Fibroblast of skin of right quadriceps (primary cell): ENCODE measurements at places on chromosomes 13 and 19.
A peak's percentile ranks its signal among the peaks of the same experiment; 100 is the strongest.

GRCh38 chr13:29422015-29422414 is 173.5 kb downstream of the SLC7A1 start:
- no peak for DNase-seq

DNA sequence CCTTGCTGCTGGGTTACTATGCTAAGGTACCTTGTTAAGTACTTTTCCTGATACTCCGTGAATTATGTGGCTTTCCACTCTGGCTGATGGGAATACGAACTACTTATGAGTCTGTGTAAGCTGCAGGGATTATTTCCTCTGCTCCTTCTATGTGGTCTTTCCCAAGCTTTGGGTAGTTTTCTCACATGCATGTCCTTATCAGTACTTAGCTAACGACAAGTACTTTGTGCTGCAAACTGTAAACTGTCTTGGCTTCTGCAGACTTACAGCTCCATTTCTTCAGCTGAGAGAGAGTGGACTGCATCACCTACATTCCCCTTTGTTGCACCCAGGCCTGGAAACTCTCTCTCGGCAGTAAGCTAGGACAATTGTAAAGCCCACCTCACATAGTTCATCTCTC is 76.6 kb downstream of the FGF9 start:
- DNase-seq, result no peak

DNA sequence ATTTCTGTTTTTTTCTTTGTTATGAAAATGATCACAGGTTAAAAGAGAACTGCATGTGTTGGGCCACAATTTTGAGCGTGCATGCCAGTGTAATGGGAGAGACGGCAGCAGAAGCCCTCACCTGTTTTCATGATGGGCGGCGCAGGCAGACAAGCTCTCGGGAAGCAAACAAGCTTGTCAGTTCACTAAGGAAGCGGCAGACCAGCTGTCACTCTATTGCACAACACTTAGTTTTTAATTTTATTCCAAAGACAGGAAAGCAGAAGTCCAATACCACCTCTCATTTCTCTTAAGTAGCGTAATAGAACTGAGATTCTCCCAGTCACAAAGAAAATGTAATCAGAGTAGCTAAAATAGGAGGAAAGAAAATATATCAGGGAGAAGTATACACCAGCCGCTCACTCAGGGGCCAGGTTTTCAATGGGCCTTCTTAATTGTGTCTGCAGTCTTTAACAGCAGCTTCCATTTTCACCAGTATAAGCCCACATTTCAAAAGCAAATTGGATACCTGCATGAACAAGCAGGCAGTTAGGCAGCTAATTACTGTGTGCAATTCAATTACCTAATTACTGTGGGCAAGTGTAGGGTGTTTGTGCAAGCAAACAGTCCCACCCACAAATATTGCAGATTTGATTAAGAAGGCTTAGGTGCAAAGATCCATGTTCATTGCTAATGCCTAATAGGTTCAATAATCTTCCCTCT is 711.4 kb downstream of the DIAPH3 start:
- DNase-seq, result no peak

- peak; percentile 85 for DNase-seq
These were observed 698.0 kb downstream of the PCDH9 start for GRCh38 chr13:66532146-66532545.

- DNase-seq, result no peak
These were observed 20.6 kb downstream of the PBX4 start for GRCh38 chr19:19597809-19598306.

DNA sequence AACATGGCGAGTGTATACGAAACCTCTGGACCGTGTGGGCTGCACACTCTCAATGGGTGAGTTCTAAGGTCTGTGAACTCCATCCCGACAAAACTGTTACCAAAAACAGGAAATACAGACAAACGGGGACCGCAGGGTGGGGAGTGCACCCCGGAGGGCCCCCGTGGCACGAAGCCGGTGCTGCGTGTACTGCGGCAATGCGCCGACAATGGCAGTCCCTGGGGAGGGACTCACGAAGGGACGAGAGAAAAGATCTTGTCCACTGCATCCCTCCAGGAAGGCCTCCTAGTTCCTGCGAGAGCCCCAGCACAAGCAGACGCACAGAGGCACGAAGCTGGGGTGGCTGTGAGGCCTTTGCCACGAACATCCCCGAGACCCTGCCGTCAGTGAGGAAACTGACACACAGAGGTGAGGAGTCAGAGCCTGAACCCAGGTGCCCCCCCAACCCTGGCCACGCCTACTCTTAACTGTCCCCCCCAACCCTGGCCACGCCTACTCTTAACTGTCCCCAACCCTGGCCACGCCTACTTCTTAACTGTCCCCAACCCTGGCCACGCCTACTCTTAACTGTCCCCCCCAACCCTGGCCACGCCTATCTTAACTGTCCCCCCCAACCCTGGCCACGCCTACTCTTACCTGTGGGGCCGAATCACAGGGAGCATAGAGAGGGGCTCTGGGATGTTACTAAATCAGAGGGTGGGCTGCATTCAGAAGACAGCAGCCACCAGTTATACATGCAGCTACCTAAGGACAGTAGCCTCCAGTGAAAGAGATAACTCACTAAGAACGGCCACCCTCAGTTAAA is 4.2 kb downstream of the MED16 start:
- no peak for DNase-seq

GRCh38 chr19:30227661-30228112 is 144.5 kb upstream of the ZNF536 start:
- DNase-seq, result peak; percentile 80

DNA sequence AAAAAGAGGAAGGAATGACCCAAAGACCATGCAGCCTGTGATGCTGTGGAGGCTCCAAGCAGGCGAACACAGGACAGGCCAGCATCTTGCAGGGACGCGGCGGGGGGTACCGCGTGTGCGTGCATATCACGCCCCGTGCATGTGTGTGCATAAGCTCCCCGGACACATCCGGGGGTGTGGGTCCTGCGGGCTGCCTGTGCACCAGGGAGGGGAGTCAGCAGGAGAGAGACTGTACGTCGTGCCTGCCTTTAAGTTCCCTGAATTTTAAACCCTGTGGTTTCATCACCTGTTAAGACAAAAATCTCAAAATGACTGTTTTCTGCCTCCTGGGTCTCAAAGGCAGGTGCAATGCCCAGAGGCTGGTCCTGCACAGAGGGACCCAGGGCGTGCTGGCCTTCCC is 16.6 kb downstream of the ADAT3 start:
- no peak for DNase-seq

GRCh38 chr19:13024951-13025697 is 29.8 kb downstream of the NFIX start:
- DNase-seq, result no peak

GRCh38 chr13:111622051-111622531 is 301.6 kb downstream of the TEX29 start:
- no peak for DNase-seq

DNA sequence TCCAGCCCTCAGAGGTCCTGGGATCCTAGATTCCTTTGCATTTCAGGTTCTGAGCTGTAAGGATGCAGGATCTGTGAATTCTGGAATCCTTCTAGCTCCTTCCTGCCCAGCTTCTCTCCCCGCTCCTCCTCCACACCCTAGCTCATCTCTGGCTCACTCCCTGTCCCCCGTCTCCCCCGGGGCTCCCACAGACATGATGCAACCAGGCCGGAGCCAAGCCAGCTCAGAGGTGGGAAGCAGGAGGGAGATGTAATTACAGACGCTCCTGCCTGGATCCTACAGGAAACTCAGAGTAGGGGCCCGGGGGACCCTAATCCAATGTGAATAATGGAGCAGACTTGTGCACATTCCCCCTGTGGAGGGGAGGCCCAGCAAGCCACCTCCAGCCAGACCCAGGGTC is 4.5 kb downstream of the GNG8 start:
- DNase-seq, result peak; percentile 80

DNA sequence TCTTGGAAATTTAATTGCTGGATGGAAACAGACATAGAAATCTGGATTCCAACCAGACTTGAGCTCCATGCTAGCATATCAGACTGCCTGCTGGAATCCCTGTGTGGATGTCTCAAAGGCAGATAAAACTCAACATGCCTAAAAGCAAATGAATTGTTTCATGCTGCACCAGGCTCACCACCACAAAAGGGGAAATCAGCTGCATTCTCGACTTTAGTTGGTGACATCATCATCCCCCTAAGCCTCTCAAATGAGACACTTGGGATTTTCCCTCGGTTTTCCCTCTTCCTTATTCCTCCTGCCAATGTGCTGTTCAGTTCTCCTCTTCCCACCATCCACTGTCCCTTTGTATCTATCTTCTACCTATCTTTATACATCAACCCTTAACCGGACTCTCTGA is 134.3 kb downstream of the ZDHHC20 start:
- no peak for DNase-seq

- no peak for DNase-seq
These were observed 3.6 kb downstream of the FOXO1 start for GRCh38 chr13:40662866-40663265.
